ENCODE measurements at places on chromosomes 11 and 22.

GRCh38 chr11:33737362-33737821, 1.2 kb upstream of the CD59 start:
- no peak for DNase-seq

DNA sequence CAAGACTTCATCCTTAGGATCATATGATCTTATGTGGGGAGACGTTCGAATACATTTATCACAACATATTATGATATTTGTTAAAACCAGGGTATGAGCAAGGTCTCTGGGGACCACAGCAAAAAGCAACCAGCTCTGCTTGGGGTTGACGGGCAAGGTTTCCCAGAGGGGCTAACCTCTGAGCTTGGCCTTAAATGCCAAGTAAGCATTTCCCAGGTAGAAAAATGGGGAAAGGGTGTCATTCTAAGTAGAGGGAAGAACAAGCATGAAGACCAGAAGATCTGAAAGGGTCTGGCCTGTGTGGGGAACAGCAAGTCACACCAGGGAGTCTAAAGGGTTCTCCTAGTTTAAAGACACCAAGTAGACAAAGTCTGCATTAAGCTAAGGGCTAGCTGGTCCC, 24.1 kb downstream of the CLMP start:
- DNase-seq: no peak

DNA sequence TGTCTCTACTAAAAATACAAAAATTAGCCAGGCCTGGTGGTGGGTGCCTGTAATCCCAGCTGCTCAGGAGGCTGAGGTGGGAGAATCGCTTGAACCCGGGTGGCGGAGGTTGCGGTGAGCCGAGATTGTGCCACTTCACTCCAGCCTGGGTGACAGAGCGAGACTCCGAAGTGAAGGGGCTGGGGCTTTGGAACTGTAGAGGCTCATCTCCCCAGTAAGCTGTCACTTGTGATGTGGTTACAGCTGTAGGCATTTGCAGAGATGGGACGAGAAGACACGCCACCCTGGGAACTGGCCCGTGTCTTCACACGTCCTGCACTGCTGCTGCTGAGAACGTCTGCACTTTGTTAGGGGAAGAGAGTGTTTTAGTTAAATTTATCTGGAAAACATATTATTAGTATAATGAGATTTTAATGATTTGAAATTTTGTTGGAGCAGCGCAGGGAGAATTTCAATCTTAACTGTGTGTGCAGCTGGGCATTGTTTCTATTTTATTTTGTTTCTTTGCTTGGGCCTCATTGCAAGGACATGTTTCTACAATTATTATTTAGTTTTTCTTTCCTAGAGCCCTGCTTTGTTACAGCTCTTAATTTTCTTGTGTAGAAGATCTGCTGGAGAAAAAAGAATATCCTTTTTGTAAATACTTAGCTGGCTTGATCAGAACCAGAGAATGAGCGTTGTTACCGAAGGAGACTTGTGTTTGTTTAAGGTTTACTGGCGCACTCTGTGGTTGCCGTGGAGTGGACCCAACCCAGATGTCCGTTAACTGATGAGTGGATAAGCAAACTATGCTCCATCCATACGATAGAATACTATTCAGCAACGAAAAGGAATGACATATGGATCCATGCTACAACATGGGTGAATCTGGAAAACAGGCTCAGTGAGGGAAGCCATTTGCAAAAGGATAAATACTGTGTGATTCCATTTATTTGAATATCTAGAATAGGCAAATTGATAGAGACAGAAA, 18.4 kb downstream of the PARVB start:
- no peak for DNase-seq

GRCh38 chr11:2772544-2773031, 72.8 kb upstream of the KCNQ1OT1 start:
- DNase-seq: no peak
